ENCODE measurements at places on chromosomes 3 and 15.

- no peak for DNase-seq
Measured at GRCh38 chr3:60384341-60384740, 866.9 kb downstream of the FHIT start.

DNA sequence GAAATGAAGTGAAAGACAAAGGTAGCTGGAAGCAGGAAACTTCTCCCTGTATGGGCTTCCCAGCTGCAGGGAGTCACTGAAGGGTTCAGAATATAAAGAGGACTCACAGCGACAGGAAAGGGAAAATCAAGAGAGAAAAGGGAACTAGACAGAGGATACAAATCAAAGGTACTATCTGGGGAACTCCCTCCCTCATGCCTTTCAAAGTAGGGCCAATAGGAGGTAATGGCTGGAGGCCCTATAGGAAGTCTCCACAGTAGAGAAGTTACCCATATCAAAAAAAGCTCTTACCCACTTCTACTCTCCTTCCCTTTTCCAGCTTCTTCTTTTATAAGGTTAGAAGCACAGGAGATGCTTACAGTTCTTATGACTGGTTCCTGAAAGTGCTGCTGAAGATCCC is 43.5 kb downstream of the FMN1 start:
- no peak for DNase-seq

DNA sequence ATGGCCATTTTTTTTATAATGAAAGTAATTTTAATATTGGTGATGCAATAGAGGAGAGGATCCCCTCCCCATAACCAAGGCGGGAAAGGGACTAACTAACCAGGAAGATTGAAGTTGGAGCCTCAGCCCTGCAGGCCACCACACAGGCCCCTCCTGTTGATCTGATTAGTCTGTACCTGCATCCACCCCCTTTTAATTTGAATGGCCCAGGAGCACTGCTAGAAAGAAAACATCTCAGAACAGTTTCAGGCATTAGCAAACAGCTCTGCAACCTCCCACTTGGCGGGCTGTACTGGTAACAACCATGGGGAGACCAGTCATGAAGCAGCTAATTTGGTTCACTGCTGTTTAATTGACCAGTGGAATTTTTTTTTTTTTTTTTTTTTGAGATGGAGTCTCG is 10.3 kb downstream of the CAV3 start:
- DNase-seq, result no peak

DNA sequence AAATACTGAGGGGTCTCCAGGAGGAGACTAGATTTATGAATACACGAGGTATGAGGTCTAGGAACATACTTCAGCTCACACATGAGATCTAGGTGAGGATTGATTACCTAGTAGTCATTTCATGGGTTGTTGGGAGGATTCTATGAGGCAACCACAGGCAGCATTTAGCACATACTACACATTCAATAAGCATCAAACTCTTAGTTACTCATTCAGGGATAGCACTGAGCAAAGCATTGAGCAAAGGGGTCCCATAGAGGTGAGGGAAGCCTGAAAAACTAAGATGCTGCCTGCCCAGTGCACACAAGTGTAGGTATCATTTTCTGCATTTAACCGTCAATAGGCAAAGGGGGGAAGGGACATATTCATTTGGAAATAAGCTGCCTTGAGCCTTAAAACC is 4.5 kb downstream of the CCR5 start:
- no peak for DNase-seq

- DNase-seq, result no peak
Measured at GRCh38 chr3:194587438-194587931, 45.7 kb downstream of the TMEM44 start.

GRCh38 chr15:93065641-93066045 is 23.4 kb downstream of the RGMA start:
- DNase-seq, result no peak

GRCh38 chr3:7953449-7954014 is 548.1 kb upstream of the LMCD1 start:
- DNase-seq, result no peak

DNA sequence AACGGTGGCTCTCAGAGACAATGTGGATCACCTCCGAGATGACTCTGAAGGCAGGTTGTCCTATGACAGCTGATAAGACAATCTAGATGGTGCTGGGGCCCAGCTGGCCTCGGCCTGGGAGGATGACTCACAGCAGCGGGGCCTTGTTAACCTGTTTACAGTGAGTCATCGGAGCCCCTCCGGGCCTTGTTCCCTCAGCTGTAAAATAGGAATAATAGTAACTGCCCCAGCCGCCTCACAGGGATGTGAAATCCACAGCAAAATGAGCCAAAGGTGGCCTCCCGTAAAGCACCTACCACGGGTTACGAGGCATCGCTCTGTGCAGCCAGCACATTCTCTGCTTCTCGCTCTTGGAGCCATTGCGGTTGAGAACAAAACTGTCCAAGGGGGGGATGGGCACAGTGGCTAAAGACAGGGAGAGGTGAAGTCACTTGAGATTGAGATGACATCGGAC is 88.6 kb upstream of the RASGRF1 start:
- DNase-seq, result no peak

DNA sequence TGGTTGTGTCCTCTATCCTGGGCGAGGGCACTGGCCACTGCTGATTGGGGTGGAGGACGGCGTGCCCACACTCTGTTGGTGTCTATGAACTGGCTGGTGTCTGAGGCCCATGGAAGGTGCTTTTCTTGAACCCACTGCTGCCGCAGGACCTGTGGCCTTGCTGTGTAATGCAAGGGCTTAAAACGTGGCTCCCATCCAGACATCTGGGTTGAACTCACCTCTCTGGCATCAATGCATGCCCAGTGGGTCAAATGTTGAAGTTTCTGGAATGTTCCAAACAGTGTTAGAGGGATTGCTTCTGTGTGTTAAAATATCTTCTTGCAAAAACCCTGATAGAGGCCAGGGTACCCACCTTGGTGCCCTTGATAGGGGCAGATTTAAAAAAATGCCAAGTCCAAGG is 42.6 kb downstream of the FAM3D start:
- no peak for DNase-seq

GRCh38 chr15:35102186-35102585 is 17.1 kb upstream of the NANOGP8 start:
- DNase-seq, result no peak

- DNase-seq, result no peak
Measured at GRCh38 chr3:87269723-87270122, 6.7 kb downstream of the POU1F1 start.

- DNase-seq, result no peak
Measured at GRCh38 chr15:45884755-45885445, 250.1 kb downstream of the SQOR start.

DNA sequence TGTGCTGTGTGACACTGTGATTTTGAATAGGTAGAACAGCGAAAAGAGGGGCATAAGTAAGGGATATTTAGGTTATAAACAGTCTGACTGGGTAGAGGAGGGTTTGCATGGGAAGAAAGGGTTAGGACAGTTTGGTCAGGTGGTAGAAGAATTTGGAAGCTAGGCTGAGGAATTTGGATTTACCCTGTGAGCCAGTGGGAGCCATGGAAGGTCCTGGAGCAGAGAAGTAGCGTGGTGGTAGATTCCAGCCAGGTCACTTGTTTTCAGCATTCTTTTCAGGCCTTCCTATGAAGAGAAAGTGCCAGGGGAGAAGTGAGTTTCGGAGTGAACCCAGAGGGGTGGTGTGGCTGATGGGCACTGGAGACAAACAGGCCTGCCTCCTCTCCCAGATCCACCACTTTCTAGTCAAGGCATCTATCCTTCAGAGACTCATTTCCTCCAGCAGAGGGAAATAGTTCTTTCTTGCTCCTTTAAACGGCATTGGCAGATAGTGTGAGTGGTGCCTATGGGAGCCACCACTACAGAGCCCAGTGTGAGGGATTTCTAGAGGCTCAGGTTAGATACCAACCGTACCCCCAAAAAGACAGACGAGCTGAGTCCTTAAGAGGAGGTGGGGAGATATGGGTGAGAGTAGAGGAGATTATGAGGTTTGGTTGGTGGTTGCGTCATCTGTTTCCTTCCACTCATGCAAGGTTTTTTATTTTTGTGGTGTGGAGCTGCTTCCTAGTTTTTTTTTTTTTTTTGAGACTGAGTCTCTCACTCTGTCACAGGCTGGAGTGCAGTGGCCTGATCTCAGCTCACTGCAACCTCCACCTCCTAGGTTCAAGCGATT is 21.2 kb downstream of the PXK start:
- no peak for DNase-seq

GRCh38 chr3:127174284-127174683 is 18.6 kb upstream of the PRR23E start:
- no peak for DNase-seq

DNA sequence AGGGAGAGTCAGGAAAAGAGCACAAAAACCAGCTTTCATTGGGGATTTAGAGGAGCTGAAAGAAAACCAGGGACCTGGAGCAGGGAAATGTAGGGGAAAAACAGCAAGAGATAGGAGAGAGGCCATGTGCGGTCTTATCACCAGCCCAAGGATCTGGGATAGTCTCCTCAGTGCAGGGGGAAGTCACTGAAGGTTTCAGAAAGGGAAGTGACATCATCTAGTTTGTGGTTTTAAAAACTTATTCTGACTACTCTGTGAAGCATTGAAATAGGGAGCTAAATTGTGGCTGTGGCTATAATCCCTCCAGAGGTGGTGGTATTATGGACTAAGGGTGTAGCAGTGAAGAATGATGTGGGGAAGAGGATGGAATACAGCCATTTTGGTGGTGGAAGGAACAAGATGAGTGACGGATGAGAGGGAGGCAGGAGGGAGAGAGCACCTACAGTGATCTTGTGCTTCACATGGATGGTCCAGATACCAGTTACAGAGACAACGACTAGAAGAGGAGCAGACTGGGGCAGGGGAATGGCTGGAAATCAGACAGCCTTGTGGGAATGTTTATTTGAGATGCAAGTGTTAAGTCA is 72.7 kb downstream of the HMG20A start:
- DNase-seq, result no peak

GRCh38 chr3:172291650-172292049 is 156.6 kb downstream of the GHSR start:
- no peak for DNase-seq

DNA sequence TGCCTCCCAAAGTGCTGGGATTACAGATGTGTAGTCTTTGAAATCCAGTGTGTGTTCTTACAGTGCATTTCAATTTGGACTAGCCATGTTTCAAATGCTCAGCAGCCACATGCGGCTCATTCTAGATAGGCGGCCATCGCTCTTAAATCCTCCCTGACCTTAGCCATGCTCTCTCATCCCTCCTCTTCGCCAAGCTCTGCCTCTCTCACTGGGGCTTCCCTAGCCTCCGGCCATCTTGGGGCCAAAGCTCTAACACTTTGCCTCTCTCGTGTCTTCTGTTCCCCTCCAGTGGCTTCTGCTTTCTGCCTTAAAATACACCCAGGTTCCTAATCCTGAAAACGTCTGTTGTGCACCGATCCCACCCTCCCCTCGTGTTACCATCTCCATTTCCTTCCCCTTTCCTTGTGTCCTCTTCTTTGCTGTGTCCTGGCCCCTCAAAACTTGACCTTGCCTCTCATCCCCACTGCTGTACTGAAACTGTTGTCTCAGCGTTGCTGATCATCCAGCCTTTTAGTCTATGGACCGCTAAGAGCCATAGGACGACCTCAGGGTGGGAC is 1.4 kb upstream of the GHRL start:
- no peak for DNase-seq

DNA sequence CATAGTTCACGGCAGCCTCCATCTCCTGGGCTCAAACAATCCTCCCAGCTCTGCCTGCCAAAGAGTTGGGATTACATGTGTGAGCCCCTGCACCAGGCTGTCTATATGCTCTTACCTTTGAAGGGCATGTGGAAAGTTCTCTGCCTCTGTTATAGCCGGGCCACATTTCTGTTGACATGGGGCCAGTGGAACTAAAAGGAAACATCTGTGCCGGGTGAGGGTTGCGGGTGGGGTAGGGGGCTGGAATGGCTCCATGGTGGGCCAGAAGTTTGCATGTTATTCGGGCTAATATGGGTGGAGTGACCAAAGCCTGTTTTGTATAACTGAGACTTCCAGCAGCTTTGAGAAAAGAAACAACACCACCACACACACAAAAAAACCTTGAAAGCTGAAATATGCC is 8.3 kb upstream of the CLEC3B start:
- no peak for DNase-seq

- no peak for DNase-seq
Measured at GRCh38 chr3:127660621-127661251, 12.0 kb upstream of the ABTB1 start.

- no peak for DNase-seq
Measured at GRCh38 chr3:66438046-66438445, 62.8 kb downstream of the LRIG1 start.

- DNase-seq, result no peak
Measured at GRCh38 chr3:39541917-39542329, 74.4 kb downstream of the MOBP start.

DNA sequence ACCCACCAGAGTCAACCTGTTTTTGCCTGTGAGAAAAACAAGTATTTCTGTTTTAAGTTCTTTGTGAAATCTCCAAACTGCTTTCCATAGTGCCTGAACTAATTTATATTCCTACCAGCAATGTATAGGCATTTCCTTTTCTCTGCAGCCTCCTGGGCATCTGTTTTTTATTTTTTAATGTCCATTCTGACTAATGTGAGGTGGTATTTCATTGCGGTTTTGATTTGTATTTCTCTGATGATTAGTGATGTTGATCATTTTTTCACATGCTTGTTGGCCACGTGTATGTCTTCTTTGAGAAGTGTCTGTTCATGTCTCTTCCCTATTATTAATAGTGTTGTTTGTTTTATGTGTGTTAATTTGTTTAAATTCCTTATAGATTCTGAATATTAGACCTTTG is 820.5 kb downstream of the MCTP2 start:
- no peak for DNase-seq

GRCh38 chr3:48267782-48268181 is 26.9 kb downstream of the ZNF589 start:
- no peak for DNase-seq

DNA sequence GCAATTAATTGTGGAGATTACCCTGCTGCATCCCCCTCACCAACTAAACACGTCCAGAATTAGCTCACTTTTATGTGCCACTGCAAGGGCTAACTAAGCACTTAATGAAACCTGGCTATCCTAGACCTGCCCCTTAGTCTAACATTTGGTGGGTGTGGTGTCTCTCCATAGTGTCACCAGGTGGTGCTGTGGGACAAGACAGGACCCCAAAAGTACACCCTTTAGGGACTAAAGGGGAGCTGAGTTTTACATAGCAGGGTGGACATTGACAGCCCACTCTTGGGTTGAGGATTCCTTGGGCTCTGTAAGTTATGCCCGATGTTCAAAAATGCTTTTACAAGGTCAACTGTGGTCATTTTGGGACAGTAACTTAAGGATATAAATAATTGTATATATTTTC is 5.7 kb downstream of the DUT start:
- DNase-seq, result no peak
